NCI-H226 (cell line): ENCODE measurements at places on chromosomes 11 and 22.

DNA sequence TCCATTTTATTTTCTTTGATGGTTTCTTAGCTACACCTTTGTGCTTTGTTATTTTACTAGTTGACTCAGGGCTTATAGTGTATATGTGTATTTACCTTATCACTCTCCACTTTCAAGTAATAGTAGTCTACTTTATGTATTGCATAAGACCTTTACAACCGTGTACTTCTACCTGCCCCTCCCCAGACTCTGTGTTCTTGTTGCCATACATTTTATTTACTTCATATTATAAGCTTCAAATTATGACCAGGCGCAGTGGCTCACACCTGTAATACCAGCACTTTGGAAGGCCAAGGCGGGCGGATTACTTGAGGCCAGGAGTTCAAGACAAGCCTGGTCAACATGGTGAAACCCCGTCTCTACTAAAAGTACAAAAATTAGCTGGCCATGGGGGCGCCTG lies 28.2 kb upstream of the CTSD start:
- no peak for DNase-seq

- no peak for DNase-seq
Measured at GRCh38 chr11:110860461-110860860, 148.2 kb upstream of the ARHGAP20 start.

DNA sequence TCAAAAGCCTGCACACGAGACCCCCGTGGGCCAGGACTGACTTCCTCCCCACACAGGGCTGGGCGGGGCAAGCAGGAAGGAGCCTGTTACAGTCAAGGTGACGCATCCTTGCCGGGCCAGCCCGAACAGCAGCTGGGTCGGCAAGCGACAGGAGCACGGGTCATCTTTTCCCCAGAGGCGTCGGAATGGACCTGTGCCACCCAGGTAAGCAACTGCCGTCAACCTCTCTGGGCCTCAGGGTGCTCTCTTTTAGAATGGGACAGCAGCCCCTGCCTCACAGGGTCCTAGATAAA lies at the start of gene CYTH4:
TSS of gene CYTH4 (plus strand) at position 124 of the 293 bp plus-strand sequence. CDS start at position 186, 62 bp downstream.
- DNase-seq: no peak

- no peak for DNase-seq
Measured at GRCh38 chr11:99960536-99960935, 726.6 kb upstream of the ARHGAP42 start.

DNA sequence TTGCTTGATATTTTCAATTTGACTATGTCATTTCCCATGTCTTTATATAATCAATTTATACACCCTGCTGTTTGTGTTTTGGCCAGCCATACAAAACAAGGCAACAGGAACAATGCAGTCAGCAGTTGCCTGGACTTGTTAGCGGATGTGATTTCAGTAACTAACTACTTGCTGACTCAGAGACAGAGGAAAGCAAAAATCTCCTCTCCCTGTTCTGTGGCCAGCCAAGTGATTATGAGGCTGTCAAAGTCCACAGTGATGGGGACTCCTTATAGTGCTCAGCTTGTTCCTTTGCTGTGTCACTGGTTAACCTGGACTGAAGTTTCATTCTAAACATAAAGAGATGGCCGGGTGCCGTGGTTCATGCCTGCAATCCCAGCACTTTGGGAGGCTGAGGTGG lies 32.6 kb upstream of the APLP2 start:
- DNase-seq: peak; percentile 71

DNA sequence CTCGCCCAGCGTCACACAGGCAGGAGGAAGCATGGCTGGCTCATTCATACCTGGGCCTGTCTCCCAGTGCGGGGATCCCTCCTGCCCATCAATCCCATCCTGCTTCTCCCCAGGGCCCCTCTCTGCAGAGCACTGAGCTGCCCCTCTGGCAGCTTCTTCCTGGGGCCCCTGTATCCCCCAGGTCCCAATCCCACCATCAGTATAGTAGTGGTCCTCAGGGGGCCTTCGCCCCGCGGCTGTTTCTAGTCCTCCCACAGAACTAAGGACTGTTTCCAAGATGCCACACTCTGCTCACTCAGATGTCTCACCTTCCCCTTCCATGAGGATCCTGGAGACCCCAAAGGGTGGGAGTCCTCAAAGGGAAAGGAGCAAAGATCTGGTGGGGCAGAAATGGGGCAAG lies 97.6 kb downstream of the PDE2A start:
- DNase-seq: no peak

- DNase-seq: no peak
Measured at GRCh38 chr11:104522650-104523049, 358.7 kb upstream of the PDGFD start.
